ENCODE measurements at places on chromosomes 7 and 10. TPM values are rescaled to one million over a fixed set of nuclear protein-coding genes. Genes with fewer than 3 reads are reported as not detected.

- H3K27me3 ChIP-seq: no peaks in the 10 kb centered on the region
- H3K27ac ChIP-seq: no peak overlapping the region
- no peak overlapping the region for H3K4me3 ChIP-seq
- no peak for DNase-seq
- no peaks in the 10 kb centered on the region for H3K36me3 ChIP-seq
Observed at GRCh38 chr7:98640375-98640774, 23.3 kb downstream of the NPTX2 start.

DNA sequence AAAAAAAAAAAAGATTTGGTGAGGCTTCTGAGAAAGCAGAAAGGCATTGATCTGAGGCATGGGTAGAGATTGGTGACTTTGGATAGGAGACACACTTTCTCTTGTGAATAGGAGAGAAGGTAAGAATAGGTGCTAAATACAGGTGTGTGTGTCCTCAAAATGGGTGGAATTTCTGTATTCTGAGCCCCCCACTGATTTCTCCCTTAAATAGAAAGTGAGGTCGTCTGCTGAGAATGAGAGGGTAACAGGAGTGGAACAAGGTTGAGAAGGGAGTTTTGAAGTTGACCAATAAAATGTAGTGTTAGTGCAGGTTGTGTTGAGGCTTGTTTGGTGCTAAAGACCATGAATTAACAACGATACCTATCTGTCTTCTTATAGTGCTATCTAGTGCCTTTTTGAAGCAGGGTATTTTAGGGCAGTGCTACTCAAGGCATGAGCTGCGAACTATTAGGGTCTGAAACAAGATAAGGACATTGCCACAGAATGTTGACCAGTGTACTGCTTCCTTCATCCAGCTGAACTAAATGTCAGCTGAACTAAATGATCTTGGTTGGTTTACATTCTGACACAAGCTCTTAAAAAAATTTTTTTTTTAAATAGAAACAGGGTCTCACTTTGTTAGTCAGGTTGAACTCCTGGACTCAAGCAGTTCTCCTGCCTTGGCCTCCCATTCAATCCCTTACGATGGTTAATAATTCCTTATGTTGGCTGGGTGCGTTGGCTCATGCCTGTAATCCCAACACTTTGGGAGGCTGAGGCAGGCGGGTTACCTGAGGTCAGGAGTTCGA lies 12.4 kb downstream of the TRIM24 start:
- H3K4me1 ChIP-seq: no peaks in the 10 kb centered on the region
- no peak overlapping the region for H3K4me3 ChIP-seq
- no peak for DNase-seq
- no peaks in the 10 kb centered on the region for H3K36me3 ChIP-seq
- H3K27ac ChIP-seq: no peak overlapping the region
- H3K27me3 ChIP-seq: no peaks in the 10 kb centered on the region

- no peaks in the 10 kb centered on the region for H3K27me3 ChIP-seq
- no peaks in the 10 kb centered on the region for H3K4me1 ChIP-seq
- H3K27ac ChIP-seq: no peak overlapping the region
- H3K36me3 ChIP-seq: no peaks in the 10 kb centered on the region
- DNase-seq: no peak
- H3K4me3 ChIP-seq: no peak overlapping the region
Observed at GRCh38 chr7:153912211-153912610, 140.0 kb upstream of the DPP6 start.

DNA sequence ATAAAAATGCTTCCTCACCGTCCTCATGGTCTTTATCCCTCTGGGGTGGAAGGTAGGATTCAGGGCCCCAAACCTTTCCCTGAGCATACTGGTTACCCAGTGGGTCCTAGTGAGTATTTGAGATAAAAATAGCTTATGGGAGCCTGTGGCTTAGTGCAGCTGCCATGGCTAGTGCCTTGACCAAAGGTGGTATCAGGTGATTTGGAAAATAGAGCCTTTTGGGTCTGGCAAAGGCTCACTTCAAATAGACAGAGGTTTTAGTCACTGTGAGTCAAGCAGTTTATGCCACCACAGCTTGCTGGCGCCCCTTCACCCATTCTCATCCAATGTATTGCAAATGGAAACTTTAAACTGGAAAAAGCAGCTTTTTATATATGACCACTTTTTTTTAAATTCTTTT lies 30.4 kb downstream of the PLAU start:
- DNase-seq: no peak
- H3K27ac ChIP-seq: no peak overlapping the region
- no peaks in the 10 kb centered on the region for H3K4me1 ChIP-seq
- H3K36me3 ChIP-seq: no peaks in the 10 kb centered on the region

GRCh38 chr7:152894295-152895170 lies 135.0 kb downstream of the ACTR3B start:
- H3K4me1 ChIP-seq: no peaks in the 10 kb centered on the region
- H3K27ac ChIP-seq: no peak overlapping the region
- H3K36me3 ChIP-seq: no peaks in the 10 kb centered on the region
- peak; percentile 38 for DNase-seq

DNA sequence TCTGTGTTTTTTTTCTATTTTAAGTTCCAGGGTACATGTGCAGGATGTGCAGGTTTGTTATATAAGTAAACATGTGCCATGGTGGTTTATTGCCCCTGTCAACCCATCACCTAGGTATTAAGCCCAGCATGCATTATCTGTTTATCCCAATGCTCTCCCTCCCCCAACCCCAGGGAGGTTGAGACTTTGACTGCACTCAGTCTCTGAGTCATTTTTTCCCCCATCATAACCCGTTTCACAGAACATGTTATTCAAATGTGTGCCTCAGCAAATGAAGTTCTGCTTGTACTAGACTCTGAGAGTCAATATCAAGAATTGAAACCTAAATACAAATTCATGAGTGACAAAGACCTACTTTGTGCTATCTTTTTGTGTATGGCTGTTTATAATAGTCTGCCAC lies 70.0 kb upstream of the CYP26C1 start:
- H3K27me3 ChIP-seq: no peaks in the 10 kb centered on the region
- H3K4me3 ChIP-seq: no peak overlapping the region
- H3K27ac ChIP-seq: no peak overlapping the region
- H3K4me1 ChIP-seq: no peaks in the 10 kb centered on the region
- H3K36me3 ChIP-seq: no peaks in the 10 kb centered on the region
- no peak for DNase-seq

DNA sequence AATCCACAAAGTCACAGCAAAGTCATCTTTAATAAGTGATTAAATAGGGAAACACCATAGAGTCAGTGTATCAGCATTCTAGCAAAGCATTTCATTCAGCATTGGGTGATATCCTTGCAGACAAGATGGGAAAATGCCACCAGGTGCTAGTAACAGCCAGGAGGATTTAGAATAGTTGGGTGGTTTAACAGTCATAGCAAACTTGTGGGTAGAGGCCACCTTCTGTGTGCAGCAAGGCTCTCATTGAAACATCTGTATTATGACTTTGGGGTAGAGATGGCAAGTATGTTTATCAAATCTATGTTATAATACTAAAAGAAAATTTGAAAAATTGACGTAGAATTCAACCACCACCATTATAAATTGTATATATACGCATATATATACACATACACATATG lies 26.4 kb upstream of the ADO start:
- no peaks in the 10 kb centered on the region for H3K27me3 ChIP-seq
- DNase-seq: no peak
- no peaks in the 10 kb centered on the region for H3K36me3 ChIP-seq
- no peak overlapping the region for H3K4me3 ChIP-seq

DNA sequence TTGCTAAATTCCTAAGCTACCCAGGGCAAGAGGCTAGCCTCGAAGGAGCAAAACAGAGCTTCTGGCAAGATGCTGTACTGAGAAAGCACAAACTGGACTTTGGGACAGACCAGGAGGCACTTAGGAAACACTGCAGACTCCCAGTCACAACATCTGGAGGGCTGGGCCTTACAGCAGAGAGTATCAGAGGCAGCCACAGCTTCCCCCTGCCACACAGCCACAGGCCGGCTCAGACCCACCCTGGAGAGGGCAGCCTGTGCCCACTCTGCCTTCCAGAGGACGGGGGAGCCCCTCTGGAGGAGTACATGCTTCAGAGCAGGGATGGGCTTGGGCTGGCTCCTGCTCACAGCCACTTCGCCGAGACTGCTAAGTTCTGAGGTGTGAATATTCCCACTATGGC lies 17.4 kb downstream of the ESYT2 start:
- H3K4me1 ChIP-seq: peaks cover 46% of the 10 kb centered on the region
- peak overlapping the region; percentile 71 for H3K27ac ChIP-seq
- no peak for DNase-seq
- H3K27me3 ChIP-seq: no peaks in the 10 kb centered on the region
- H3K36me3 ChIP-seq: peaks cover 12% of the 10 kb centered on the region

DNA sequence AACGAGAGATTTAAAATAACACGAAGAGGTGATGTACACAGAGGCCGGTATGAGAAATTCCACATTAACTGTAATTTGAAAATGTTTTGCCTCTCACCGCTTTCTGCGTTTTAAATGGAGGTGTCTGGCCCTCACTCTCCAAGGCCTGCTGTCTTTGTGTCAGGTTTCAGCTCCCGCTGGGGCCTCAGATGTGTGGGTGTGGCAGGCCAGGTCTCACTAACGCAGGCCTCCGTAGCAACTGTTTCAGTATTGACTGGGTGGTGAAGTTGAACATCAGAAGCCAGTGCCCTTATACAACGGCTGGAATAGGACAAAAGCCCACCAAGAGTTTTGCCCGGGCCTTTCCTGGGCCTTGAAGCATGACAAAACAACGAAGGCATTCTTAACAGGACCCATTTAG lies 303.1 kb downstream of the ADARB2 start:
- no peak overlapping the region for H3K27ac ChIP-seq
- no peaks in the 10 kb centered on the region for H3K27me3 ChIP-seq
- no peaks in the 10 kb centered on the region for H3K36me3 ChIP-seq
- H3K4me3 ChIP-seq: no peak overlapping the region
- H3K4me1 ChIP-seq: no peaks in the 10 kb centered on the region

DNA sequence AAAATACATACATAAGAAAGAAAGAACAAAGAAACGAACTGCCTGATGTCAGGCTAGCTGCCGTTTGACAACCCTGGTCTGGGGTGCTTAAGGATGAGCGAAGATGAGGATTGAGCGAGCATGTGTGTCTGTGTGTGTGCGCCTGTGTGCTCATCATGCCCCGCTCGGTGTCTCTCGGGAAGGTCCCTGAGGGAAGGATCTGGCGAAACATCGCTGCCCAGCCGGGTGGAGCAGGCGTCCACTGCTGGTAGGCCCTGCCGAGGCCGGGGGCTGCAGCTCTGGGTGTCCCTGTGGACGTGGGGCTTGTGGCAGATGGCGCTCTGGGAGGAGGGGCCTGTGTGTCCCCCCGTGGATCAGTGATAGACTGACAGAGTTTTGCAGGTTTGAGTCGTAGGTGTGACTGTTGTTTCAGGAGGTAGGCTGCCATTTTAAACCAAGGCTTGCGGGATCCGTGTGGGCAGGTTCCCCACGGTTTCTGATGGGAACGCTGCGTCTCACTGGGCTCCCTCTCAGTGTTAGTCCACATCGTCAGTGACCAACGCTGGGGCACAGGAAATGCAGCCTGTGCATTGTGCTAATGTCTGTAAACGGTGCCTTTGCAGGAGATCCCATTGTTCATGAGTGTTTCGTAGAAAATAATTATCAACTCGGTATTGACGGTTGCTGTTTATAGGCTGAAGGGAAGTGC lies 5.9 kb upstream of the SUN1 start:
- no peak overlapping the region for H3K27ac ChIP-seq
- no peak for DNase-seq
- H3K4me1 ChIP-seq: peaks cover 13% of the 10 kb centered on the region
- no peaks in the 10 kb centered on the region for H3K27me3 ChIP-seq

DNA sequence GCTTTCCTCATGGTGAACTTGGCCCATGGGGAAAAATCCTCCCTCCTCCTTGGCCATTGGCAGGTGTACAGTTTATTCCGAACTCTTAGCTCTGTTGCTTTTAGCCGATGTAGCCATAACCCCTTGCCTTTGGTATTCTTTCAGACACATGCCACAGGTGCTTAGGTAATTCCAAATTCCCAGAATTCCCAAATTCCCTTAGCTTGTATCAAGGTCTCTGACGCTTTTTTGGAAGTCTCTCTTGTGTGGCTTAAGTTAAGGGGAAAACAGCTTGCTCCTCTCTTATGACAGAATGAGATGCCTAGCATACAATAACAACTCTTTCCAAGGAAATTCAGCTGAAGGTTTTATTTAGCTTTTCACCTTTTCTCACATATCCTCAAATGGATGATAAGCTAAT lies 68.0 kb downstream of the SUGCT start:
- no peaks in the 10 kb centered on the region for H3K27me3 ChIP-seq
- no peak overlapping the region for H3K27ac ChIP-seq
- no peak for DNase-seq
- H3K4me3 ChIP-seq: no peak overlapping the region
- no peaks in the 10 kb centered on the region for H3K36me3 ChIP-seq
- H3K4me1 ChIP-seq: no peaks in the 10 kb centered on the region

- no peaks in the 10 kb centered on the region for H3K4me1 ChIP-seq
- no peak for DNase-seq
- H3K27ac ChIP-seq: no peak overlapping the region
- H3K27me3 ChIP-seq: no peaks in the 10 kb centered on the region
Observed at GRCh38 chr7:34275624-34276023, 370.3 kb downstream of the BMPER start.

TWNK gene
- total RNA-seq: 16.3 TPM

PHKG1 gene
- 9.4 TPM for total RNA-seq

GIMAP6 gene
- total RNA-seq: 152 TPM

CFAP46 gene
- total RNA-seq: not detected

Measured in naive thymus-derived CD4-positive, alpha-beta T cell (primary cell).